ENCODE measurements at places on chromosomes 12 and 14.

DNA sequence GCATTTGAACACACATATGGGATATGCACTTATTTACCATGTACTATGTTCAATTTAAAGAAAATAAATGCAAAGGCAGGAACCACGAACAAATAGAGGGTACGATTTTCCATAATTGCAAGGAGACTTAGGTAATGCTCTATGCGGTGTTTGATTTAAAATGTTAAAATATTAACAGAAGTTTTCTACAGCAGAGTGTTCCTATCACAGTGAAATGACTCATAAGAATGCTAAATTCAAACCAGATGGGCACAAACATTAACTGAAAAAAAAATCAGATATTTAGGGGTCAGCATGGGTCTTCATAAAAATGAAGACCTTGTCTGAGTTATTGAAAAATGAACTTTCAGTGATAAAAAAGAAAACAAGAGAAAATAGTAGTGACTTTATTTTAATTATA lies 65.4 kb downstream of the LLPH start:
- H3K4me3 ChIP-seq, result no peak overlapping the region
- no peak for DNase-seq
- no peak overlapping the region for H3K27ac ChIP-seq
- peaks cover 20% of the 10 kb centered on the region for H3K4me1 ChIP-seq

GRCh38 chr14:73047808-73048207 lies 10.5 kb upstream of the RBM25 start:
- DNase-seq, result no peak
- no peaks in the 10 kb centered on the region for H3K36me3 ChIP-seq
- H3K27me3 ChIP-seq, result no peaks in the 10 kb centered on the region
- H3K4me3 ChIP-seq, result no peak overlapping the region

DNA sequence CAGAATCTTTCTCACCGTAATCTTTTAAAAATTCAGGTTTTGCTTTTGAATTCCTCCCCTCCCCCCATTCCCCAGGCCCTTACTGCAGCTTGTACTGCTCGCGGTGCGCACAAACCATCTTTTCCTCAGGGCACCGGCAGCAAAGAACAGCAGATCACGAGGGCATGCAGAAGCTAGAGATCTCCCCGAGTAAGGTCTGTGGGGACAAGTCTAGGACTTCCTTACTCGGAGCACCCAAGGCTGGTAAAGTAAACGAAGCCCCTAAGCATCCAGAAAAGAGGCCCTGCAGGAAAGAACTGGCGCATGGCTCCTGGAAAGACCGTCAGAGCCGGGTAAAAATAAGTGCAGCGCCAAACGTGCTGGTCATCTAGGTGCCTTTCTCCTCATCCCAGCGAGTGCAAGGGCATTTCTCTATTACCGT lies 727 bp downstream of the LDHB start:
- peaks cover 58% of the 10 kb centered on the region for H3K4me1 ChIP-seq
- no peaks in the 10 kb centered on the region for H3K27me3 ChIP-seq
- peak; percentile 70 for DNase-seq
- H3K4me3 ChIP-seq, result peak overlapping the region; percentile 99

GRCh38 chr14:100846309-100846859 lies 20.5 kb downstream of the MEG3 start:
- no peaks in the 10 kb centered on the region for H3K36me3 ChIP-seq
- no peak overlapping the region for H3K27ac ChIP-seq
- no peak overlapping the region for H3K4me3 ChIP-seq
- no peaks in the 10 kb centered on the region for H3K27me3 ChIP-seq
- no peak for DNase-seq

- no peaks in the 10 kb centered on the region for H3K27me3 ChIP-seq
- no peak for DNase-seq
- H3K36me3 ChIP-seq, result no peaks in the 10 kb centered on the region
- H3K27ac ChIP-seq, result no peak overlapping the region
- no peak overlapping the region for H3K4me3 ChIP-seq
- no peaks in the 10 kb centered on the region for H3K4me1 ChIP-seq
Observed at GRCh38 chr14:51041883-51042282, 53.0 kb downstream of the TRIM9 start.

- peaks cover 83% of the 10 kb centered on the region for H3K36me3 ChIP-seq
- H3K4me1 ChIP-seq, result peaks cover 14% of the 10 kb centered on the region
- no peak overlapping the region for H3K4me3 ChIP-seq
- H3K27ac ChIP-seq, result no peak overlapping the region
- H3K27me3 ChIP-seq, result no peaks in the 10 kb centered on the region
- no peak for DNase-seq
Observed at GRCh38 chr14:75720842-75721498, 59.9 kb downstream of the TTLL5 start.

- no peak overlapping the region for H3K27ac ChIP-seq
- H3K4me1 ChIP-seq, result no peaks in the 10 kb centered on the region
- no peaks in the 10 kb centered on the region for H3K27me3 ChIP-seq
Observed at GRCh38 chr12:126247936-126248335, 1182.7 kb downstream of the AACS start.

DNA sequence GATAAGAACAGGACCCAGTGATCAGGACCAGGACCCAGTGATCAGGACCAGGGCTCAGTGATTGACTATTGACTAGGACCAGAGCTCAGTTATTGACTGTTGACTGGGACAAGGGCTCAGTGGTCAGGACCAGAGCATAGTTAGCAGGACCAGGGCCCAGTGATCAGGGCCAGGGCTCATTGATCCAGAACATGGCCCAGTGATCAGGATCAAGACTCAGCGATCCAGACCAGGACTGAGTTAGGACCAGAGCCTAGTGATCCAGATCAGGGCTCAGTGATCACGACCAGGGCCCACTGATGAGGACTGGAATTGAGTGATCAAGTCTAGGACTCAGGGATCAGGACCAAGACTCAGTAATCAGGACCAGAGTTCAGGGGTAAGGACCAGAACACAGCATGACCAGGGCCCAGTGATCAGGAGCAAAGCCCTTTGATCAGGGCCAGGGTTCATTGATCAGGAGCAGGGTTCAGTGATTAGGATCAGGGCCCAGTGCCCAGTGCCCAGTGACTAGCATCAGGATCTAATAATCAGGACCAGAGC lies 176.0 kb downstream of the TMEM121 start:
- H3K4me3 ChIP-seq, result no peak overlapping the region
- H3K36me3 ChIP-seq, result no peaks in the 10 kb centered on the region
- no peaks in the 10 kb centered on the region for H3K27me3 ChIP-seq
- peak; percentile 9 for DNase-seq

GRCh38 chr14:76516884-76517283 lies 140.9 kb downstream of the ESRRB start:
- no peak overlapping the region for H3K4me3 ChIP-seq
- no peak overlapping the region for H3K27ac ChIP-seq
- no peaks in the 10 kb centered on the region for H3K4me1 ChIP-seq
- no peak for DNase-seq
- no peaks in the 10 kb centered on the region for H3K36me3 ChIP-seq
- H3K27me3 ChIP-seq, result peaks cover 32% of the 10 kb centered on the region
